NK-92 treated with Interleukin-12 subunit alpha and Interleukin-12 subunit beta, amount 100 ng/mL, for 24 hours (cell line): ENCODE measurements at places on chromosomes 2 and 18.

GRCh38 chr2:64143169-64144056 lies 807 bp downstream of the PELI1 start:
- no peak for DNase-seq

GRCh38 chr2:59737299-59737698 lies 816.2 kb downstream of the BCL11A start:
- DNase-seq = no peak

DNA sequence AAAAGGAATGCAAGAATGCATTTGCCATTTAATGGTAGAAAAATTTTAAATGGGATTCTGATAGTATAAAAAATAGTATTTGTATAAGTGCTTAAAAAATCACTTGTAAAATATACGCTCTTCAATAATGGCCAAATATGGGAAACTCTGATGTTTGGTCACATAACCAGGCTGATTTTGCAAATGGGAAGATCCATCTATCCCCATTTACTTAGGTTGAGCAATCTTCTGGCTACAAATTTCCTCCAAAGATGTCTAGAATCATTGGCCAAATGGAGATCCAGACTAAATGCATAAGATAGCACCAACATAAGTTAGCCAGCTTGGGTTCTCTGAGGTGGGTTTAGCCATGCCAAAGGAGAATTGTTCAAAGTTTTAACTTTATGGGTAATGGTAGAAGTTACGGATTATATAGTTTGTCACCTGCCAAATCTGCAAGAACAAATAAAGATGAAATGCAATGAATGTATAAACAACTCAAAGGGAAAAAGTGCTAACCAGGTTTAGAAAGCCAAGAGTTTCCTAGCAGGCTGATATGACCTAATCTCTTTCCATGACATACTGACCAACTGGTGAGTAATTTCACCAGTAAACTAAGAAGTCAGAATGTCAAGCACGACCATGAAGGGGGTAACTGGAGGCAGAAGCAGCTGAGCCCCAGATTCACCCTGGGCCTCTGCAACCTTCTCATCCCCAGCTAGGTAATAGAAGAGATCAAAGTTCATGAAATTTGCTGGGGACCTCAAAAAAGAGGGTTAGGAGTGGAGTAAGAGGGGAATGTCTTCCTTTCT lies 10.0 kb downstream of the RHOB start:
- DNase-seq = no peak

- DNase-seq = no peak
Observed at GRCh38 chr18:79965119-79965902, 868 bp downstream of the HSBP1L1 start.

- DNase-seq = no peak
Observed at GRCh38 chr18:49655266-49656072, 93.6 kb downstream of the LIPG start.

DNA sequence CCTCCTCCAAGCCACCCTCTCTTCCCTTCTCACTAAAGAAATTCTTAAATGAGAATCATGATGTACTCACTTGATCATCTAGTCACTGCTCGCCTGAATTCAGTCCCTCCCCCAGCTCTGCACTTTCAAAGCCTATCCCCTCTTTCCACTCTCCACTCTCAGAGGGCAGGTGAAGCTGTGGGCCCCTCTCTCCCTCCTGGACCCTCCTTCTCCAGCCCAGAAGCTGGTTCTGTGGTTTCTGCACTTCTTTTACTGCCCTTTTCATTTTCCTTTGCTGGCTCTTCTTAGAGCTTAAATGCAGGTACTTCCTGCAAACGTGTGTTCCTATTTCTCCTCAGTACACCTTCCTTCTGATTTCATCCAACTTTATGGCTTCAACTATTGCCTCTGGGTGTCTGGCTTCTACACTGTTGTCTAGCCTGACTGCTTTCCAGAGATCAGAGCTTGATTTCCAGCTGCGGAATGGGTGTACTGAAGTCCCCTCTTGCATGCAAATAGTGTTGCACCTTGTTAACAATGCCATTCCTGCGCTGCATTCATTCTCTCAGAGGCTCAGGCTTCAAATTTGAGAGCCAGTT lies 15.3 kb upstream of the TXNDC2 start:
- DNase-seq = no peak

DNA sequence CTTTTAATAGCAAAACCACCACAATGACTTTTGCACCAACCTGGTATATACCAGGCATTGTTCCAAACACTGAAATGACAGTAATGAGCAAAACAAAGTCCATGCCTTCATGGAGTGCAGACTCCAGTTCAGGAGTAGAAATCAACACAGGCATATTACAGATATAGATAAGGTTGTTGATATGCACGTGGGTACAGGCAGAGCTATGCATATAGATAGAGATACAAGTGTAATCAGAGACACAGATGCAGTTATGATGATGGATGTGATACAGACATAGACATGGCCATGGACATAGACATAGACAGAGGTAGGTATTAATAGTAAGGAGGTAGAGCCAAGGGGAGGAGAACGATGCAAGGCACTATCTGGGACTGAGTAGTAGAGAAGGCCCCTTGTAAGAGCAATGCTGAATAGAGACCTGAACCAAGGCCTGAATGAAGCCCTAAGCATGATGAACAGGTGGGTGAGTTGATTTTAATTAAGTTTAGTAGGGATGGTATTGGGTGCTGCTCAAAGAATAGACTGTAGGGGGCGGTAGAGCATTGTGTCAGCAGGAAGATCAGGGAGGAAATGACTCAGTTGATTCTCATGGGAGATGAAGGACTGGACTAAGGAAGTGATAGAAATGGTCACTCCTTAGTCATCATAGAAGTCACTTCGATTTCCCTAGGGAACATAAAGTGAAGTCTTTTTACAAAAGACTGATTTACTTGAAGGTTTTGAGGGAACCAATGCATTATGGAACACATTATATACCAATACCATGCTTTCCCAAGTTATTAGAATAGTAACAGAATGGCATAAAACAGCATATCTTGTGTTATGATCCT lies 39.4 kb downstream of the CMPK2 start:
- peak; percentile 4 for DNase-seq

- no peak for DNase-seq
Observed at GRCh38 chr2:239017491-239018098, 169.7 kb downstream of the TWIST2 start.

GRCh38 chr2:62471404-62471803 lies 34.6 kb downstream of the TMEM17 start:
- no peak for DNase-seq

DNA sequence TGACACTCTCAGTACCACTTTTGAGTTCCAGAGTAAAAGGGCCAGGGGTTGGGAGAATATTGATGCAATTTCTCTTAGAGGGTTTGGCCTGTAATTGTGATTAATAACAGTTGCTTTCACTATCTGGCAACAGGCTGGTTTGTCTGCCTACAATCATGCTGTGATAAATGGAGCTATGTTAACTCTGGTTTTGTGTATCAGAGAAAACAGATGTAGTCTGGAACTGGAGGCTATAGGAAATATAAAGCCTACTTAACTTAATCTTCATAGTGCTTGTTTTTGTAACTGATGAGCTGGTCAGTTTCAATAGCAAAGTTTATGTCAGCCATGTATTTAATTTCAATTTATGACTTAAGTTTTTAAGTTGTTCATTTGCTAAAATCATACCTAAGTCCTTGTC lies 138.0 kb downstream of the AGPS start:
- DNase-seq = no peak

- no peak for DNase-seq
Observed at GRCh38 chr2:222973733-222974132, 78.3 kb upstream of the KCNE4 start.

- no peak for DNase-seq
Observed at GRCh38 chr2:152609154-152609553, 108.1 kb downstream of the PRPF40A start.

DNA sequence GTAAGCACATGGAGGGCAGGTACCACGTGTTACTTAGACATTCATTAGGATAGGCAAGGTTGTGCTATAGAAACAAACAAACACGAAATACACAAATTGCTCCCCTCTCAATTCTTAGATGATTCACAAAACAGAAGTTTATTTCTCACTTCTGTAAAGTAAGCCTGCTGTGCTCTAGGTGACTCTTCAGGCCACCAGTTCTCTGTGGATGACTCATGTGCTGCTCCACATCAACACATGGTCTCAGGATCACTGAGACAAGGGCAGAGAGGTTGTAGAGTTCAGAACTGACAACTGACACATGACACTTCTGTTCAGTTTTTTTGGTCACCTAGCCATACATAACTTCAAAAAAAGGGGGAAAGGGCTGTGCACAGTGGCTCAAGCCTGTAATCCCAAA lies 70.6 kb downstream of the DAW1 start:
- DNase-seq = no peak
